IMR-90 (cell line): ENCODE measurements at places on chromosomes 11 and 22. TPM values are rescaled to one million over a fixed set of nuclear protein-coding genes. Genes with fewer than 3 reads are reported as not detected.
A peak's percentile ranks its signal among the peaks of the same experiment; 100 is the strongest.

Gene SLC29A2
- total RNA-seq, result under 0.01 TPM in 2 replicates

Gene CD3D
- total RNA-seq, result not detected in 2 replicates

Gene NCAM1
- total RNA-seq, result 0.18 TPM in 1 of 2 replicates, not detected in the other

Gene RIBC2
- 0.28 and 0.36 TPM in 2 replicates for total RNA-seq

Gene SMTN
- total RNA-seq, result 47.2 and 53.6 TPM in 2 replicates

- peak; percentile 91 for DNase-seq
Measured at GRCh38 chr11:14312736-14313438, 46.1 kb downstream of the RRAS2 start.

DNA sequence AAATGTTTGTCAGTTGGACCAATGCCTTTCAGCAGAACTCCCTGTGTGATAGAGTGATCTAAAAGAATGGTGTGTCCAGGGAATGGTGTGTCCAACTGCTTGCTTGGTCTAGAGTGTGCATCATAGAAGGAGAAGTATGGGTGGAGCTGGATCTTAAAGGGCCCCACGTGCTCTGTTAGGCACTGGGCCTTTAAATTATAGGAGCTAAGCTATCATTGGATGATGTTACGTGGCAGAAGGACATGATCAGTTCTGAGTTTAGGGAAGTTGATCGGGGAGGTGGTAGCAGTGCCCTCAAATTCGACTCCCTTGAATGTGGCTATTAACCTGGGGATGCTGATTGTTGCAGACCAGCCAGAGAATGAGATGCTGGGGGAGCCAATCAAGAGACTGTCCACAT, 16.4 kb downstream of the STX3 start:
- DNase-seq, result no peak

- DNase-seq, result no peak
Measured at GRCh38 chr22:22815397-22816170, 72.0 kb upstream of the IGLL5 start.

GRCh38 chr22:45399712-45400445, 13.5 kb downstream of the SMC1B start:
- no peak for DNase-seq

GRCh38 chr22:44995105-44995514, 14.7 kb downstream of the PHF21B start:
- no peak for DNase-seq

DNA sequence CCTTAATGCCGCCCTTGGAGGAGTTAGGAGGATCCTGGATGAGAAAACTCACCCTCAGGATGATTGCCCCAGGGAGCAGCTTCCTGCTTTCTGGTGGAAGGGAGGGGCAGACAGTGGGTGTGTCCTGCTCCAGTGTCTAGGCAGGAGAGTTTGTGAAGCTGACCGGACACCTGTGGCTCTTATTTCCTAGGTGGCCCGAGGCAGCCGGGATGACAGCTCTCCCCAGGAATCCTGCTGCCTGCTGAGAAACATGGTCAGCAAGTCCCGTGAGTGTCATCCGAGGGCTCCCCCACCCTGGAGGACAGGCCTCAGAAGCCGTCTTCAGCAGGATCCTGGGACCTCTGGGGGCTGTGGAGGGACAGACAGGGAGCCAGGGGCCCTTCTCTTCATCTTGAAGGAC, 50.4 kb downstream of the ST3GAL4 start:
- no peak for DNase-seq

- peak; percentile 47 for DNase-seq
Measured at GRCh38 chr11:122791411-122791810, 46.9 kb upstream of the CRTAM start.

DNA sequence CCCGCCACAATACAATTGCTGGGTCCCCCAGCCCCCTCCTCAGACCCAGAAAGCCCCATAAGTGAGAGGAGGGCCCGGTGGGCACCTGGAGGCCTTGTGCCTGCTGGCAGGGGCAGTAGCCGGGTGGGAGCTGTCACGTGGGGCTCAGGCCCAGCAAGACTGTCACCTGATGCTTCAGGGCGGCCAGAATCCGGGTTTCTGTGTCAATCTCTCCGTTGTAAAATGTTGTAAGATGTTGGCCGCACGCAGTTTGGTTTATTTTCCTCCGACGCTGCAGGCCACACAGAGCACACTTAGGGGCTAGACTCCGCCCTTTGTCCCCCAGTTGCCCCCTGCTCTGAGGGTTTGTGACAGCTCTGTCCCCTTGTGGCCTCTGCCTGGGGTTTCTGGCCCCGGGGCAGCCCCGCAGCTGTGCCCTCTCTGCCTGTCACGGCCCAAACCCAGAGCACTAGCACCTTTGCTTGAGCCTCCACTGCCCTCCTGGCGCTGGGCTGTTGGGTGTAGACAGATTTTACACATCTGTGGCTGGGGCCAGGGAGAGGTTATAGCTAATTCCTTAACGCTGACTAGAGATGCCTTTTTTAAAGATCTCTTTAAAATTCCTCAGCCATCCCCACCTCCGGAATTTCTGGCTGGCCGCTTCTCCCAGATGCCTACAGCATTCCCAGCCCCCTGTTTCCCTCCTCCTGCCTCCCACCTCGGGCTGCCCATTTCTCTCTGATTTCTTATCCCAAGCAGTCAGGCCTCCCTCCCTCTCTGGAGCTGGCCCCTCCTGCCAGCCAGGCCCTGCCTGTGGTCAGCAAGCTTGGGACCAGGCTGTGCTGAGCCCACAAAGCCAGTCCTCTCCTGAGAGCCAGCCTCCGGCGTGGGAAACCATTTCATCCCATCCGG, 3.2 kb upstream of the PRR5 start:
- DNase-seq, result peak; percentile 94

- no peak for DNase-seq
Measured at GRCh38 chr11:17864478-17864941, 129.9 kb downstream of the KCNC1 start.

GRCh38 chr11:36292311-36292722, 3.1 kb upstream of the COMMD9 start:
- DNase-seq, result peak; percentile 47

- DNase-seq, result no peak
Measured at GRCh38 chr11:7936615-7937014, 4.9 kb downstream of the OR10A3 start.

DNA sequence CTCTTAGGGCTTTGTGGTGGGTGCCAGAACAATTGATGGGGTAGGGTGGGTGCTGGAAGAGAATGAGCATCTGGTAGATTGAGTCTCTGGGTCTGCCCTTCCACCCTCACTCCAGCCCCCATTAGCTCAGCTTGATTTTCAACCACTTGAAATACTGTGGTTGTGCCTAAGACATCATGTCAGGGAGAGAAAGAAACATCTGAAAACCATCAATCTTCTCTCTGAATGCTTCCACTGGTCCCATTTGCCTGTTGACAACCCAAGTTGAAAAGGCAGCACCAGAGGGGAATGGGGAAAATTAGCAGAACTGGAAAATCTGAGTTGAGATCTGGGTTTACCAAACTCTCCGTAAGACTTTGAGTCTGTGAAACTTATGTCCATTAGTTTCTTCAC, 26.1 kb downstream of the CD44 start:
- no peak for DNase-seq

DNA sequence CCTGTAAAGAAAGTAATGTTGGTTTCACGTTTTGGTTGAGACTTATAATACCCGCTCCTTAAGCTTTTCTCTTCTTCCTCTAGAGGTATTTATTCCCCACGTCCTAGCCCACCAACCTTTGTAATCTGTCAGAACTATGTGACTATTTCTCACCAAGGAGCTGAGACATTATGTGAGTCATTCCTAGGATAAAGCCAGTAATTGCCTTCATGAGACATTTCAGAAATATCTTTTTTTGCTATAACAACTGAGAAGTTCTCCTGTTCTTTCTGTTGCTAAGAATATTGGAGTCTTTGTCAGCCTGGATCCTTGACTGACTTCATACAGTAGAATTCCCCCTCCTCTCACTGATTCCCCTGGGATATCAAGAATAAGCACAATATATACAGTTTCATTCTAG, 1497.0 kb upstream of the TENM4 start:
- DNase-seq, result no peak

- DNase-seq, result no peak
Measured at GRCh38 chr11:57645689-57646085, 4.0 kb downstream of the YPEL4 start.

GRCh38 chr11:13705710-13706109, 37.2 kb downstream of the FAR1 start:
- no peak for DNase-seq

GRCh38 chr11:69152733-69153421, 2.9 kb upstream of the SMIM38 start:
- no peak for DNase-seq

DNA sequence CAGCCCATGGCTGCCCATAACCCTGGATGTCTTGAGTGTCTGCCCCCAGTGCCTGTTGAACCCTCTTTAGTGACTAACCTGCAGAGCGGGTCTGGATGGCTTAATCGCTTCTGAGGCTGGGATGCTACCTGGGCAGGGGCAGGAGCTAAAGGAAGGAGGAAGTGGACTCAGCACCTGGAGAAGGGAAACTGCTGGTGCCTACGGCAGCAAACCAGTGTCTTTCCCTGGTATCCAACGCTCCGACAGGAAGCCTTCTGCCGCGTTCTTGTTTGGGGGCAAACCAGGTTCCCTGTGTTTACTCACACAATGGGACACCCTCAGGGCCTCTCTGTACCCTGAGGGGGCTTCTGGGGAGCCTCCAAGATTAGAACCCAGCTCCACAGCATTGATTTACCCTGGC, 38.1 kb upstream of the B3GAT1 start:
- no peak for DNase-seq

DNA sequence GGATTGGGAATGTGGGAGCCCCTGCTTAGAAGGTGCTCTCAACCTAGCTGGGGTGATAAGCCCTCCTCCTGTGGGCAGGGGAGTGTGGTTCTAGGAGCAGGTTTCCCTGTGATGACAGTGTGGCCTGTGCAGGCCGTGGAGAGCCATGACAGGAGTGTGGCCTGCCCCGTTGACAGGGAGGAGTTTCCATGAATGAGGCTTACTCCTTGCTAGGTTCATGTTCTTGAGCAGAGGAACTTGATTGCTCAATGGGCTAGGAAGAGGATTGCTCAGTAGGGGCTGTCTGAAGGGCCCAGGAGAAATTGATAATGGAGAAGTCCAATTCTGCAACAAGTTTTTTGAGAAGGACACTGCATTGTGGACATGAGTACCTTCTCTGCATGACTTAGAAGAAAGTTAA, 92.0 kb downstream of the PPP6R3 start:
- no peak for DNase-seq

GRCh38 chr11:79488286-79488685, 47.5 kb upstream of the TENM4 start:
- DNase-seq, result no peak

DNA sequence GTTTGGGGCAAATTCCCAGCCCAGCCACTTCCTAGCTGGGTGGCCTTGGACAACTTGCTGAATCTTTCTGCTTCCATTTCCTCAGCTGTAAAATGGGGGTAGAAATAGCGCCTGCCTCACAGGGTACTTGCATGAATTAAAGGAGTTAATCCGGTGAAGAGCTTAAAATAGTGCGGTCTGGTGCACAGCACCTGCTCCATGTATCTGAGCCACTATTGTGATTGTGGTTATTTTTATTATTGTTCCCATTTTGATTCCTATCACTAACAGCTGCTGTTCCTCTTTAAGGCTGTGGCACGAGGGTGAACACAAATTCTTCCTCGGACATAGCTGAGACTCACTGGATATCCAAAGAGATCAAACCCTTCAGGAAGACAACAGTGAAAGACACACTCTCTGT, 46.9 kb upstream of the TP53I11 start:
- DNase-seq, result no peak

DNA sequence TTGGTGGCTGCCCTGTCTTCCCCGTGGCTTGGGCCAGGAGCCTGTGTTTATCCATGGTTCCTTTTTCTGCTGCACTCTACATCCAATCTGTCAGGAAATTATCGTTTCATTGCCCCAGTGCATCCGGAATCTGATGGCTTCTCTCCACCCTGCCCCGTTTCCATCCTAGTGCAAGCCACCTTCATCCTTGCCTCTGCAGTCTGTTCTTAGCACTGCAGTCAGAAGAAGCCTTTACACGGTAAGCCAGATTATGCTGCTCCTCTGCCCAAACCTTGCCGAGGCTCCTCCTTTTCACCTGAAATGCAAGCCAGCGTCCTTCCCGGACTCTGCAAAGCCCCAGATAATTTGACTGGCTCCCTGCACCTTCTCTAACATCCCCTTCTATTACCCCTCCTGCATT, 45.1 kb downstream of the PARVG start:
- DNase-seq, result no peak

GRCh38 chr11:120288021-120288420, 37.1 kb upstream of the TLCD5 start:
- DNase-seq, result no peak

DNA sequence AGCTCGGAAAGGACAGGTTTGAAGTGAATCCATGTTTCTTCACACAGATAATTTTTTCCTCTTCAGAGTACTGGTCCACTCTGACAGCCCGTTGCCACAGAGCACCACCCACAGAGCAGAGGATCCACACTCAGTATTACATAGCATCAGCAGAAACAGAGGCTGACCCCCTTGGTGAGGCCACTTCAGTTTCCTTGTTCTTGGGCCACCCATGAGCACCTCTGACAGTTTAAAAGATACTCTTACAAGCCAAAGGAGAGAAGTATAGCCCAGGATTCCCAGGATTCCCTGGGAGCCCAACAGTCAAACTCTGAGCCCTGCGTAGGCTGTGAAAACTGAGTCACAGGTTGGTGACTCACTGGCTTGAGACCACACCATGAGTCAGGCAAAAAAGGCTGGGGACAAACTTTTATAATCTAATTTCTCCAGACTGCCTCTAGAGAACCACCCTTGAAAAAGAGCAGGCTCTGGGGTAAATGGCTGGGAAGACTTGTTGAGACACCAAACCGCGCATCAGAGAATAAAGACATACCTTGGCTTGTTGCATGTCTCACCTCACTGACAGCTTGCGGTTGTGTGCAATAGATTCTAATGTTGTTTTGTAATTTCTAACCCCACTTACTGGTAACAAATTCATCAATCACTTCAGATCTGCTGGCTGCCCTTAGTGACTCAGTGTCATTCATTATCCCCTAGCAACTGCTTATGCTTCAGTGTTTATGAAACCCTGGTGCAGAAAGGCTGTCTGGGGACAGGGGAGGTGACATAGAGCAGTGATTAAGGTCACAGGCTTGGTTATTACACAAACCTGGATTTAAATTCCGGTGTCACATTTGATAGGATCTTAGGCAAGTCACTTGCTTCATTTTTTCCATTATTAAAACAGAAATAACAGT, 56.9 kb upstream of the PRSS23 start:
- peak; percentile 99 for DNase-seq
